Heart left ventricle (tissue), 16 donors: ENCODE measurements at places on chromosomes 1 and 21.

- no peak for DNase-seq
Measured at GRCh38 chr1:198548890-198549289, 8.4 kb upstream of the ATP6V1G3 start.

DNA sequence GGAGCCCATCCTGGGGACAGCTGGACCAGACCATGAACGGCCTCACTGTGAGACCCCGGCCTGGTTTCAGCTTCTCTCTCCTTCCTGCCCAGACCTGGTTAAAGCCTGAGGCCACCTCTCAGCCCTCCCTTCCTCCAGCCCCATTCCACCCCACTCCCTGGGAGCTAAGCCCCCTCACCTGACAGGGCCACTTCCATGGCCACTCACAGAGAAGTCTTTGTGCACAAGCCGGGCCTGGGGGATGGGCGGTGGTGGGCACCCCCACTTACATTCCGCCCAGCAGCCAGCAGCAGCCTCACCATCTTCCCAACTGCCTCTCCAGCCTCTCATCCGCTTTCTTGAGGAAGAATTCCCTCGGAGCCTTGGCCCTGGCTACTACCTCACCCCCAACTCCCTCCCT, 40.4 kb downstream of the RHBG start:
- DNase-seq = no peak

DNA sequence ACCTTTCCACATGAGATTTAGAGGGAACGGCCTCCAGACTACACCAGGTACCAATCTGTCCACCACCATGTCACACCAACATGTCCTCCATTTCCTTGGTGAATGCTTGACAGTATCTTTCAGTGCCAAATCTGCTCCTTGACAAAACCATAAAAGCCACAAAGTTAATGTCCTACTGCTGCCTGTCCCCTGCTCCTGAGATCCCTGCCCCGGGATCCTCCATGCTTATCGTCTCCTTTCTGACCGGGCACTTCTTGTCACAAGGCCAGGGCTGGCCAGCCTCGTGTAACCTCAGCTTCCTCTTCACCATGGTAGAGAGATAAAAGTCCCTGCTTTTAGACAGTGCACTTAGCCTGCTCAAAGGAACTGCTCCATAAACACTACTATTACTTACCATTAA, 136.2 kb downstream of the NAV1 start:
- peak; percentile 54 for DNase-seq

DNA sequence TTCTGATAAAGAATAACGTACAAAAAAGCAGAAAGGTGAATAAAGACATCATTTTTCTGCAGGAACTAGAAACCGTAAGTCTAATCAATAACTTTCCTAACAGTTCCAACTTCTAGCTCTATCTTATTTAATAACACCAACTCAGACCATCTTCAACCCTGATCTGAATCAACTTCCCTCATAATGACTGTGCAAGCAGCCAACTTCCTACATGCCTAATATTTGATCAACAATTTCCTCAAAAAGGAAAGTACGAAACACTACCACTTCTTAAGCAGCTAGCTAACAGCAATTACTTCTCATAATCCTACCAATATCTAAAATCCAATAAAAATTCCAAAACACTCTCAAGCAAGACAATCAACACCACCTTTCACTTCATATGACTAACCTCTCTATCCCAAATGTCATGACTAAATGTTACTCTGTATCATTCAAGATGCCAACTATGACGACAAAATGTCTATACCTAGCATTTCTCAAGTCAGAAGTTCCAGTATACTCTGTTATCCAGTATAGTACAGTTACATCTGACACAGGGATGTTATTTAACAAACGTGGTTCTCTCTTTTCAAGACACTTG, 1.7 kb downstream of the COP1 start:
- DNase-seq = no peak

DNA sequence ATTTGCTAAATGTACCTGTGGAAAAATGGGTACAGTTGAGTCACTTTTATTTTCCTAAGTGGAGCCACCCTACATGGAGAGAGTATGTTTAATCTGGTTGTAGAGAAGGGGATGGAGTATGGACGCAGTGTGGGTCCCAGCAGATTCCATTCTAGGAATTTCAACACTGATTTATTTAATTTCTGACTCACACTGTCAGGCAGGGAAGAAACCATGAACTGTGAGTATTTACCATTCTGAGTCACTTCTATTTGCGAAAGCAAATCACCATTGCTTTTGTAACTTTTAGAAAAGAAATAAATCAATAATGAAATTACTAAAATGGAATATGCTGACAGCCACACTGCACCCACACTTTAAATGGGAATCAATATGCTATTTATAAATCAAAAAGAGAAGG, 339.0 kb downstream of the DSCAM start:
- no peak for DNase-seq

- peak; percentile 36 for DNase-seq
Measured at GRCh38 chr1:119968068-119968492, 71.8 kb upstream of the ADAM30 start.

DNA sequence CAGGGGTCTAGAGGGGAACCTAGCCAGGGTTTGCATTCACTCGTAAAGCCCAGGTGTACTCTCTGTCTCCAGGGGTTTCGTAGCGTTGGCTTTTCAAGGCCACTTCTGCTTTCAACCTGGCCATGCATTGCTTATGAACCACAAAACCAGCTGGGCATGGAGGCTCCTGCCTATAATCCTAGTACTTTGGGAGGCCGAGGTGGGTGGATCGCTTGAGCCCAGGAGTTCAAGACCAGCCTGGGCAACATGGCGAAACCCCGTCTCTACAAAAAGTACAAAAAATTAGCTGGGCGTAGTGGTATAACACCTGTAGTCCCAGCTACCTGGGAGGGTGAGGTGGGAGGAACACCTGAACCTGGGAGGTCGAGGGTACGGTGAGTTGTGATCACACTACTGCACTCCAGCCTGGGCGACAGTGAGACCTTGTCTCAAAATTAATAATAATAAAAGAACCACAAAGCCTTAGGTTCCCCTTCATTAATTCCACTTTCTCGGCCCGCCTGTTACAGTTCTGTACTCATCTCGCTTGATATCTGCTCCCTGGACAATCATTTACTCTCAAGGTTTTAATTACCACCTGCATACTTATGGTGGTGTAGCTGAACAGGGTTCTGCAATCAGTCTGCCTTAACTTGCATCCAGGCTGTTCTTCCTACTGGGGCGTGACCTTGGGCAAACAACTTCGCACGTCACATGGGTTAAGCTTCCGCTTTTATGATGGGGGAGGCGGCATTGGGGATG, 6.1 kb downstream of the SLC16A4 start:
- no peak for DNase-seq

DNA sequence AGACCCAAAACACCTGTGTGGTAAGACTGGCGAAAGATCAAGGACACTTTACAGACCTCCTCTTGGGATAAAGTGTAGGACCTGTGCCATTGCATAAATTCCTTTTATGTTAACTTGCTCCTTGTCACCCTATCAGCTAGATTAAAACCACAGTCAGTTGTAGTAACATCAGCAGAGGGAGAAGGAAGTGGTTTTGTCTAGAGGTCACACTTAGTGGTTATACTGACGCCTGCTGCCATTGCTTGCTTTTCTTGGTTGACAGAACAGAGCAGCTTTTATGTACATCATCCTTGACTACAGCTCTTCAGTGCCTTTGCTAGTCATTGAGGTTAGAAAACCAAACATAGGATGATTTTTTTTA, 101.4 kb downstream of the PBX1 start:
- no peak for DNase-seq

- DNase-seq = no peak
Measured at GRCh38 chr1:204292740-204293139, 67.0 kb downstream of the PLEKHA6 start.

GRCh38 chr21:34826836-34827235, 158.0 kb downstream of the CLIC6 start:
- DNase-seq = no peak

DNA sequence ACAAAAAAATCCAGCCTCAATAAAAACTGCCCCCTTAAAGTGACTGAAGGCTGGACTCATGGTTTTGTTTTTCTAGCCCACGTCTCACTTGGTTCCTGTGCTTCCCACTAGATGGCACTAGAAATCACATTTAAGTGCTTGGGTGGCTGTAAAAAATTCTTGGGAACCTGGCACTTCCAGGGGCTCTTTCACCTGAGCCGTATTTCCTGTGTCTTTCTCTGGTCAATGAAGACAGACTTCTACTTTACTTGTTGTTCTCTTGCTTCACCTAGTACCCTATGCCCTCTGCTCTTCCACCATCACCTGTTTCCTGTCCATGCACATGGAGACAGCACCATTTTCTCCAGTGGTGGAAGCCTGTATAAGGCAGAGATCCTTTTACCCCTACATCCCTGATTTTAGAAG, 20.0 kb downstream of the METTL13 start:
- no peak for DNase-seq

DNA sequence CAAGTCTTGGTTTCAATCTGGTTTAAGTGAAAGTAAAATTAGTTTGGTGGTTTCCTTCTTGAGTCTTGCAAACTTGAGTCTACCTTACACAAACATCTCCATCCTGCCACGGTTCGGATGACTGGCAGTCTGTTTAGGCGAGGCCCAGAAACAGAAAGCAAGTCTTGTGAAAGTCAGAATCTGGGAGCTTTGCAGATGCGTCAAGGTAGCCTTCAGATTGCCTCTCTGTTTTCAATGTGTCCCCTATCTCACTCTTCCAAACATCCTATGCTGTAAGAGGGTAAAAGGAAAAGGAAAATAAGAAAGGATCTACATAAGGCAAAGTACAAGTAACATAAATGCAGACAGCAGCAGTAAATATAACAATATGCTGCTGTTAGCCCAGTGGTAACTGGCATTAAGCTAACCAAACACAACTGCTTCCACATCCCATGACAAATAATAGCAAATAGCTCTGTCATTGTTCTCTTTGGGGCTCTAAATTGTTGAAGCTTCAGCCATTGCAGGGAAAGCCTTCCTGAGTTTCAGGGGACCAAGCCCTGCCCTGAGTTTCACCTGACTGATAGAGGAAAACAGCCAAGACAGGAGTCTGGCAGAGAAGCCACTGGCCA, 26.2 kb upstream of the C1orf105 start:
- no peak for DNase-seq

GRCh38 chr1:53393325-53393792, 65.5 kb upstream of the LRP8 start:
- peak; percentile 65 for DNase-seq

DNA sequence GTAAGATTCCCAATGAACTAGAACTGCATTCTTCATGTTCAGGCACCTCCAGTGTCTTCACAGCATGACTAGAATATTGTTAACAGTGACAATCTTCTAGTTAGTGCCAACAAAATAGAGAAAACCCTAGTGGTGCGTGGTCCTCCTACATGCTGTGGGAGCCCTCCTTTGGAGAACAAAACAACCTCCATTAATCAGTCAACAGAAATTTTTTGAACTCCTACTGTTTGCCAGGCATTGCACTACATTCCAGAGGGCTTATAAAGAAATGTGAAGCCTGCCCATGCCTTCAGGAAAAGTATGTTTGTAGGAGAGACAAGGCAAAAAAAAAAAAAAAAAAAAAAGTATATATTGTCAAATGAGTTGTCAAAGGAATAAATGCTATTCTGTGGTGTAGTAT, 252.7 kb downstream of the LRRC40 start:
- no peak for DNase-seq

GRCh38 chr1:244865028-244865371, 657 bp upstream of the HNRNPU start:
- DNase-seq = no peak

GRCh38 chr1:8167936-8168335, 141.8 kb upstream of the ERRFI1 start:
- no peak for DNase-seq

DNA sequence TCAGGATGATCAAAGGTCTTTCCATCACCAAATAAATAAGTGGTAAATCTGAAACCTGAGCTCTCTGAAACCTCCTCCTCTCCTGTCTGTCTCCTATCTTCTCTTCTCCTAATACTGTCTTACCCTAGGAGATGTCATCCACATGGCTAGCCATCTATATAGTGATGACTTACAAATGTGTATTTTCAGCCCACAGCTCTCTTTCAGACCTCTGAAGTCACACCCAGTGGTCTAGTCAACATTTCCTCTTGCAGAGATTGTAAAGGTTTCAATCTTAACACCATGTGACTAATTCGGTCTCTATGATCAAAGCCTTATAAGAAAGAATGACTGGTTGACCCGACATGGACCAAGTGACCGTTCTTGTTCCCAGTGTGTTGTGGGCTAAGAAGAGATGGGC, 63.1 kb upstream of the DPT start:
- DNase-seq = no peak

DNA sequence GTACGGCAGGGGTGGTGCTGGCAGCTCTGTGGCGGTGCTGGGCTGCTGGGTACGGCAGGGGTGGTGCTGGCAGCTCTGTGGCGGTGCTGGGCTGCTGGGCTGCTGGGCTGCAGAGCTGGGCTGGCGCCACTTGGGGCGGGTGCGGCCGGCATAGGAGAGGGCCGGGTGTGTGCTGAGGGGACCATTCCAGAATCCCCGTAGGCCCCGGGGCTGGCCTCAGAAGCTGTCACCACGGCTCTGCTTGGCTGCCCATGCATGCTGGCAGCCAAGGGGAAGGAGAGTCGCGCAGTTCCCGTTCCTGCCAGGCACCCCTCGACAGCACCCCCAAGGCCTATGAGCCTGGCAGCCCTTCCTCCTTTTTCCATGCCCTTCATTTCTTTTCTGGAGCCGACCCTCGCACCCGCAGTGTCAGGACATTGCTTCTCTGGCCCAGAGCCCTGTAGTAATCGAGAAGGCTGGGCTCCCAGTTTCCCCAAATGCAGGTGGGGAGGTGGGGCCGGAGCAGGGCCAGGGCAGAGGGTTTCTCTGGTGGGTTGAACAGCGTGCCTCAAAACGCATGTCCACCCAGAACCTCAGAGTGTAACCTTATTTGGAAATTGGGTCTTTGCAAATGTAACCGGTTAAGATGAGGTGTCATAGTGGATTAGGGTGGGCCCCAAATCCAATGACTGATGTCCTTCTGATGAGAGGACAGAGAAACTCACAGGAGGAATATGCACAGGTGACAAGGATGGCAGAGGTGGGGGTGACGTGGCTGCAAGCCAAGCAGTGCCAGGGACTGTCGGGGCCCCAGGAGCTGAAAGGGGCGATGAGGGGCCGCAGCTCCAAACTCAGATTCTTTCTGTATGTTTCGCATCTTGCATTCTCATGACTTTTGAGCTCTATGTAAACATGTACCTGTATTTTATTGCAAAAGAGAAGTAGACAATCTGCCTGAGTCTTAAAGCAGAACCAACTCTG, 71.0 kb upstream of the ACTRT2 start:
- peak; percentile 28 for DNase-seq

- DNase-seq = no peak
Measured at GRCh38 chr1:80054129-80054528, 1047.6 kb upstream of the ADGRL4 start.

DNA sequence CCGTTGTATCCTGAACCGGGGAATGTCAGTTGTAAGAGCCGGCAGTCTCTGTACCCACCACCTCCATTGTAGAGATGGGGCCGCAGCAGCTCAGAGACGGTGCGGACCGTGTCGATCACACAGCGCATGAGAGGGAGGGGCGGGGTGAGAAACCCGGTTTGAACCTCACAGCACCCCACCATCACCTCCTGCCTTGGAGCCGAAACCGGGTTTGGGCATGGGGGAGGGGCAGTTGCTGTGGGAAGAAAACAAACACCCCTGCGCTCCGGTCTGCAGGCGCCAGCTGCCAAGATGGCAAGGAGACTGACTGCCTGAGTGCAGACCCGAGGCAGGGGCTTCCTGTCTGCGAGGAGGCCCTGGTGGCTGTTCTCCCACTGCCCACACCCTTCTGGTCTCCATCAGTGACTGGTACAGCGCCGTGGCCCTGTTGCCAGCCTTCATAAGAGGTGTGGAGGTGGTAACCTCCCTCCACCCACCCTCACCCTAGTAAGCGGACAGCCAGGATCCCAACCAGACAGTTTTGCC, 69.2 kb upstream of the SSBP3 start:
- no peak for DNase-seq
